Activated CD4-positive, alpha-beta T cell treated with anti-CD3 and anti-CD28 coated beads for 36 hours (primary cell): ENCODE measurements at places on chromosomes 6 and 20.

DNA sequence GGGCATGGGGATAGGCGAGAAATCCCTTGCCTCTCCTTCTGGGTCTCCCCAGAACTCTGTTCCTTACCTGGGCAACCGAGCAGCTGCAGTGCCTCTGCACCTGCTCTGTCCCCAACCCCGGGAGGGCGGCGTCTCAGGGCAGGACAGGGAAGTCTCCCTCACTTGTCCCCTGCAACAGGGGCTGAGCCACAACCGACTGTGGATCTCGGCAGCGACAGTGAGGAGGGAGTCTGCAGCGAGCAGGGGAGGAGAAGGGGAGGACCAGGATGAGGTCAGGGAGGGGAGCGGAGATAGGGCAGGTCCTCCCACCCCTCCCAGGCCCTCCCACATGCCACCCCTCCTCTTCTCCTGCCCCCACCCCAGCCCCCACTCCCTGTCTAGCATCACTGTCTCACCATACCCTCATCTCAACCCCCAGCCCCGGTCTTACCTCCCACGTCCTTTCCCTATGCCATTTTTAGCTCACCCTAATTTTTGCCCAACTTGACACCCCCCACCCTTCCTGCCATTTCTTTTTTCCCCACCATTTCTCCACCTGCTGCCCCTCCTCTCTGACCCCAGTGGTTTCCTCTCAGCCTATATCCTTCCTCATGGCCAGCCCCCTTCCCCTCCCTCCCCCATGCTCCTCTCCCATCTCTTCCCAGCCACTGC, at the start of gene TNXB:
TNXB (minus strand) TSS at position 225 of the 651 bp plus-strand sequence. CDS start 11,140 bp downstream, outside the sequence.
- H3K4me3 ChIP-seq = no peak within 1 kb of the TSS
- no peaks in the 10 kb centered on the region for H3K36me3 ChIP-seq

DNA sequence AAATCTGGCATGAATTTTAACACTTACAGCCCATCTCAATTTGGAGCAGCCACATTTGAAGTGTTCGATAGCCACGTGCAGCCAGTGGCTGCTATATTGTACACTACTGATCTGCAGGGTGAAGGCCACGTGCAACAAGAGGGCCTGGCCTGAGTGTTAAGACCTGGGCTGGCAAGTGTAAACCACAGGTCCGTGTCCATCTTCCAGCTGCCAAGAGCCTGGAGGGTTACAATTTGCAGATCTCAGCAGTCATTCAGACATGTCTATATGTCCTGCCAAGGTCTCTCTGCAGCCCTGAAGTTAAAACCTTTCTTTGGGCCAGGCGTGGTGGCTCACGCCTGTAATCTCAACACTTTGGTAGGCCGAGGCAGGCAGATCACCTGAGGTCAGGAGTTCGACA, 14.1 kb downstream of the SGK2 start:
- no peak overlapping the region for H3K27ac ChIP-seq
- H3K4me1 ChIP-seq = no peaks in the 10 kb centered on the region
- no peak for DNase-seq
- no peak overlapping the region for H3K4me3 ChIP-seq
- H3K36me3 ChIP-seq = no peaks in the 10 kb centered on the region

DNA sequence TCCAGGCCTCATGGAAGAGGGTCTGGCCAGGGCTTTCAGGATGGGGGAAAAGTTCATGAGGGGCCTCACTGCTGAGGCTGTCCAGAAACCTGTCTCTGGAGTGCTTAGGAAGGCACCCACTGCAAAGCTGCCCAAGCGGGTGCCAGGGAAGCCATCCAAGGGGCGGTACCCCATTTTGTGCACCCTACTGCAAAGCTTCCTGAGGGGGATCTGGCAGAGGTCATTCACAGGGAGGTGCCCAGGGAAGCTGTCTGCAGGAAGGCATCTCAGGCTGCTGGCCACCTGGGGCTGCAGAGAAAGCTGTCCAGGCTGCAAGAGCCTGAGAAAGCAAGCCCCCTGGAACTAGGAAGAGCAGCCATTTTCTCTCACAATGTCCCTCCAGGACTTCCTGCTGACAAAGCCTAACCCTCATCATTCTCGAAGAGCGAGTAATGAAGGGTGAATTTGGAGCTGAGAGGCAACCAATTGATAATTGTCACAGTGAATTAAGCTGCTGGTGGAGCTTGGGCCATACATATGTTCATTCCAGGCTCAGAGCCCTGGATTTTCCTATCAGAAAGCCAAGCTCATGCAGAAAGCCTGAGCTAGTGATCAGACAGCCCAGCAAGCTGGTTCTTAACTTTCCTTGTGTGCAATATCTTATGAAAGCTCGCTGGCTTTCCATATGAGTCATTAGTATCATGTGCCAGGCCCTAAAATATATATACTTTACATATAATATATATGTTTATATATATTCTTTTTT, 62.2 kb upstream of the SLC22A16 start:
- peaks cover 41% of the 10 kb centered on the region for H3K4me1 ChIP-seq
- H3K27me3 ChIP-seq = peaks cover 3% of the 10 kb centered on the region
- H3K4me3 ChIP-seq = no peak overlapping the region
- H3K27ac ChIP-seq = no peak overlapping the region
- no peaks in the 10 kb centered on the region for H3K36me3 ChIP-seq
- DNase-seq = no peak

GRCh38 chr20:17709361-17710293, 9.9 kb downstream of the BANF2 start:
- H3K27me3 ChIP-seq = no peaks in the 10 kb centered on the region
- no peaks in the 10 kb centered on the region for H3K4me1 ChIP-seq
- no peak overlapping the region for H3K4me3 ChIP-seq
- H3K27ac ChIP-seq = no peak overlapping the region
- H3K36me3 ChIP-seq = no peaks in the 10 kb centered on the region
- no peak for DNase-seq

GRCh38 chr6:3831761-3832530, 17.2 kb upstream of the FAM50B start:
- no peak overlapping the region for H3K4me3 ChIP-seq
- no peak for DNase-seq
- H3K27me3 ChIP-seq = peaks cover 5% of the 10 kb centered on the region
- H3K4me1 ChIP-seq = no peaks in the 10 kb centered on the region

- H3K36me3 ChIP-seq = no peaks in the 10 kb centered on the region
- no peak for DNase-seq
- H3K4me3 ChIP-seq = no peak overlapping the region
- H3K27ac ChIP-seq = no peak overlapping the region
Measured at GRCh38 chr20:19254956-19255355, 42.5 kb downstream of the SLC24A3 start.
